ENCODE measurements at places on chromosomes 2 and 18. TPM values are rescaled to one million over a fixed set of nuclear protein-coding genes. Genes with fewer than 3 reads are reported as not detected.
A peak's percentile ranks its signal among the peaks of the same experiment; 100 is the strongest.

DNA sequence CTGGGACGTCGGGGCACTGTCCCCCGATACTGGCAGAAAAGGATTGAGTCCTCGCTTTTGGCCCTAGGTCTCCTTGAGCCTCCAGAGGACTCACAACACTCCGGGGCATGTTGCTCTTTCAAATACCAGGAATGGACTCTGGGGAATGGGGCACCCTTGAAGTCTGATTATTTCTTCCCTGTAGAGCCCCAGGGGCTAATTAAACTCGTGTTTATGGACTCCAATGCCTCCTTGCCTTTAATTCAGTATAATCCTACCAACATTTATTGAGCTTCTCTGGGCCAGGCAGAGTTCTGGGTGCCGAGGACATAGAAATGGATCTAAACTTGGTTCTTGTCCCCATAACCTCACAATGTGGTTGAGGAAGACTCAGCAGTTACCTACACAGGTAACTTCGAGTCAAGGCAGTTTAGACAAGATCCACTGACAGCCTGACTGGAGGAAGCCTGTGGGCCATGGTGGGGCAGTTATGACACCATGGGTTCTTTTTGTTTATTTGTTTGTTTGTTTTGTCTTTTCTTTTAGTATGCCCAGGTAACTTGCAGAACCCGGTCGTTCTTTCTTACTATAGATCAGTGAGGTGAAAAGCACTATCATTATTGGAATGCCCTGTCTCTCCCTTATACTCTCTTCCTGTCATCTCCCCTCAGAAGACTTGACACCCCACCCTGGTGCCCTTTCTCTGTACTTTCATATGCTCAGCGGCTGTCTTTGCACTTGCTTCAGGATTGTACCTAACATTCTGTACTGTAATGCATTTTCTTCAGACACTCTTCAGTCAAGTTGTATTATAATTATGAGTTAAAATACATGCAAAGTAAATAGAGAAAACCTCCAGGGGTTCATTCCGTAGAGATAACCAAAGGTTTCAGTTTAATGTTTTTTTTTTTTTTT, 3.2 kb downstream of the CFLAR start:
- DNase-seq = peak; percentile 46
- no peaks in the 10 kb centered on the region for H3K36me3 ChIP-seq
- peak overlapping the region; percentile 51 for H3K4me3 ChIP-seq
- H3K27ac ChIP-seq = peak overlapping the region; percentile 99

Gene SDC1
- 53.2 TPM for total RNA-seq

Gene SLC40A1
- 61.2 TPM for total RNA-seq

DNA sequence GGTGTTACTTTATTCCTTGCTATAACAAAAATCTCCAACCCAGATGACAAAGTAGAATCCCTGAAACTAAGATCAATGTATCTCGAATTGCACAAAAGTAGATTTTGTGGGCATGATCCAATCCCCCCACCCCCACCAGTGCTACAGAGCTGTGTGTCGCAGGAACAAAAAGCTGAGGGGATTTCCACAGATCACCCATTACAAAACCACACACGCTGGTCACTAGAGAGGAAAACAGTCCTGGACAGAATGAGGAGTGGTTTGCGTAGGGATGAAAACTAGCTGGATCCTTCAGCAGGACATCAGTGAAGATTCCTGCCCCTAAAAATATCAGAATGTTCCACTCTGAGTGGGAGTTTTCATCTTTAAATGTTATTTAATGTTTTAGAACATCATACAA, 165.3 kb upstream of the STK17B start:
- H3K27me3 ChIP-seq = no peaks in the 10 kb centered on the region
- no peak for DNase-seq
- H3K36me3 ChIP-seq = no peaks in the 10 kb centered on the region
- H3K4me3 ChIP-seq = no peak overlapping the region
- no peak overlapping the region for H3K27ac ChIP-seq

Gene TSPYL6
- not detected for total RNA-seq

Gene PLA2R1
- total RNA-seq = 1.3 TPM

- no peak for DNase-seq
- H3K4me1 ChIP-seq = no peaks in the 10 kb centered on the region
- no peaks in the 10 kb centered on the region for H3K27me3 ChIP-seq
- H3K4me3 ChIP-seq = no peak overlapping the region
These were observed 43.9 kb upstream of the B3GNT2 start for GRCh38 chr2:62152000-62152399.

GRCh38 chr2:30613001-30613400, 166.0 kb downstream of the LCLAT1 start:
- H3K4me1 ChIP-seq = no peaks in the 10 kb centered on the region
- no peak overlapping the region for H3K27ac ChIP-seq
- H3K27me3 ChIP-seq = no peaks in the 10 kb centered on the region
- no peaks in the 10 kb centered on the region for H3K36me3 ChIP-seq
- DNase-seq = no peak
- no peak overlapping the region for H3K4me3 ChIP-seq

GRCh38 chr2:31226266-31226665, 7.7 kb upstream of the EHD3 start:
- DNase-seq = no peak
- H3K36me3 ChIP-seq = no peaks in the 10 kb centered on the region
- H3K4me1 ChIP-seq = no peaks in the 10 kb centered on the region
- no peaks in the 10 kb centered on the region for H3K27me3 ChIP-seq
- H3K27ac ChIP-seq = no peak overlapping the region

Gene SIGLEC15
- total RNA-seq = 2.0 TPM

Gene NFATC1
- total RNA-seq = 5.2 TPM

DNA sequence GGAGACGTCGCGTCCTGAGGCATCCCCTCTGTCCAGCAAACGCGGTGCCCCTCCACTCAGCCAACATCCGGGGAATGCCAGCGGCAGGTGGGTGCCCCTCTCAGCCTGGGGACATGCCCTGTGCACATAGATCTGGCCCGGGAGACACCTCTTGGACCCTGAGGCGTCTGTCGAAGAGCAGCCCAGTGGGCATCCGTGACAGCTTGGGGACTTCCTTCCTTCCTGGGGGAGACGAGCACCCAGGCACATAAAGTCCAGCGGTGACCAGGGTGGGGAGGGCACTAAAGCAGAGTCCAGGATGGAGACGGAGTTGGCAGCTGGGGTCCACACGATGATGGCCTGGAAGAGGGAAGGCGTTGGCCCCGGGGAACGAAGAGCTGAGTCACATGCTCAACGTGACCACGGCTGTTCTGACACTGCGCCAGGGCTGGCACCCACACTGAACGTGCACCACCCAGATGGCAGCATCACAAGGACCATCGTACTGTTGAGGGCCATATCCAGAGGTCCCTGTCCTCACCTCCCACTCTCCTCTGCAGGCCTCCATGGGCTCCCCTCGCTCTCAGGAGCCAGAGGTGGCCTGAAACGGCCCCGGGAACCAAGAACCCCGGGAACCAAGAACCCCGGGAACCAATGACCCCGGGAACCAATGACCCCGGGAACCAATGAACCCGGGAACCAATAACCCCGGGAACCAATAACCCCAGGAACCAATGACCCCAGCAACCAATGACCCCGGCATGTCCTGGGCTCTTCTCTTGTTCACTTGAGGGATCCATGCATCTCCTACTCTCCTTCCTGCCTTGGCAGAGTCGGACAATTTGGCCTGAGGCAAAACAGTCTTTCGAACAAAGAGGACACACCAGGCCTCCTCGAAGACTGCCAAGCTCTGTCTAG, 22.6 kb downstream of the HDAC4 start:
- H3K36me3 ChIP-seq = no peaks in the 10 kb centered on the region
- DNase-seq = no peak
- H3K4me3 ChIP-seq = no peak overlapping the region
- H3K27ac ChIP-seq = no peak overlapping the region

GRCh38 chr2:229909090-229909489, 12.7 kb downstream of the TRIP12 start:
- H3K27me3 ChIP-seq = no peaks in the 10 kb centered on the region
- H3K27ac ChIP-seq = no peak overlapping the region
- no peak for DNase-seq
- H3K4me1 ChIP-seq = peaks cover 18% of the 10 kb centered on the region
- H3K36me3 ChIP-seq = no peaks in the 10 kb centered on the region
- no peak overlapping the region for H3K4me3 ChIP-seq

GRCh38 chr2:173395567-173396351, 41.1 kb downstream of the CDCA7 start:
- H3K4me1 ChIP-seq = no peaks in the 10 kb centered on the region
- H3K27me3 ChIP-seq = no peaks in the 10 kb centered on the region
- H3K4me3 ChIP-seq = no peak overlapping the region
- no peak for DNase-seq
- H3K27ac ChIP-seq = no peak overlapping the region

Gene DNMT3A
- 27.4 TPM for total RNA-seq

DNA sequence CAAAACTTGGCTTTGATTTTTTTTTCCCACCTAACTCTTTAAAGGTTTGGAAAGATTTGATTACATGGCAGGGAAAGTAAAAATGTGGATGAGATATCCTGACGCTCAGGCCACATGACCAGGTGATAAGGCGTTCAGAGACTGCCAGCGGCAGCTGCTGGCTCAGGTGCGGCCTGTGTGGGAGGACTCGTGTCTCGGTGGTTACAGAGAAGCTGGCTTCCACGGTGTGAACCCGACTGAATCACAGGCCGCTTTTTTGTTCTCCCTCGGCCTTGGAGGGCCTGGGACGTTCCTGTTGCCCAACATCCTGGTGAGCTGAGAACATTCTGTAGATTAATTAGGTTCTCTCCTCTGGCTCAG, 124.2 kb upstream of the ZNF516 start:
- H3K4me3 ChIP-seq = no peak overlapping the region
- H3K27ac ChIP-seq = peak overlapping the region; percentile 67
- no peaks in the 10 kb centered on the region for H3K36me3 ChIP-seq
- peaks cover 33% of the 10 kb centered on the region for H3K4me1 ChIP-seq
- DNase-seq = peak; percentile 75
- no peaks in the 10 kb centered on the region for H3K27me3 ChIP-seq

- no peaks in the 10 kb centered on the region for H3K36me3 ChIP-seq
- H3K4me1 ChIP-seq = peaks cover 14% of the 10 kb centered on the region
- peak overlapping the region; percentile 58 for H3K4me3 ChIP-seq
- H3K27ac ChIP-seq = peak overlapping the region; percentile 98
- no peak for DNase-seq
These were observed 113.3 kb upstream of the SERTAD2 start for GRCh38 chr2:64766841-64767669.

Gene GKN2
- not detected for total RNA-seq

Gene GPR45
- not detected for total RNA-seq

Gene MAT2A
- total RNA-seq = 576 TPM

DNA sequence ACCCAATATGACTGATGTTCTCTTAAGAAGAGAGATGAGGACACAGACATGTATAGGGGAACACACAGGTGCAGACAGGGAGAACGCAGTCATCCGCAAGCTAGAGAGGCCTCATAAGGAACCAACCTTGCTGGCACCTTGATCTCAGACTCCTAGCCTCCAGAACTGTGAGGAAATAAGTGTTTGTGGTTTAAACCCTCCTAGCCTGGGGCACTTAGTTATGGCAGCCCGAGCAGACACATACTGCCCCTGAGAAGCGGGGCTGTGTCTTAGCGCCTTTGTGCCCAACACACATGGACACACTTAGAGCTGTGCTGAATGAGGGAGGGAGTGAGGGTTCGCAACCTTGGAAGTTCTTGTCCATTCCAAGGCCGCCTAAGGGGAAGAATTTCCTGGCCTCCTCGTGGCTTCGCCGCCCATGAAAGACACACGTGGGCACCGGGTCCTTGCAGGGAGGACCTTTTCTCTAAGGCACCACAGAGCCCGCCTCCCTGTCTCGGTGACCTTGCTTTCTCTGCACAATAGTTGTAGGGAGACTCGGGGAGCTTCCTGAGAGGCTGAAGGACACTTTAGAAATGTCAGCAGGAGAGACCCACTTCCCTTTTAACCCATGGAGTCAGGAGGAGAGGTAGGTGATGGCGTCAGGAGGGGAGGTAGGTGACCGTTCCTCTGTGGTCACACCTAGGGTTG, 224.5 kb upstream of the HDAC4 start:
- no peak for DNase-seq
- H3K4me1 ChIP-seq = no peaks in the 10 kb centered on the region

- H3K27ac ChIP-seq = no peak overlapping the region
- H3K4me3 ChIP-seq = no peak overlapping the region
- no peak for DNase-seq
- H3K4me1 ChIP-seq = peaks cover 62% of the 10 kb centered on the region
These were observed 6.8 kb downstream of the TFPI start for GRCh38 chr2:187547353-187547979.

Gene IL36A
- total RNA-seq = not detected

- H3K27me3 ChIP-seq = no peaks in the 10 kb centered on the region
- peak overlapping the region; percentile 50 for H3K4me3 ChIP-seq
- H3K36me3 ChIP-seq = no peaks in the 10 kb centered on the region
- H3K27ac ChIP-seq = peak overlapping the region; percentile 79
These were observed 530 bp downstream of the GALNT1 start for GRCh38 chr18:35581898-35582641.

Gene FLACC1
- total RNA-seq = 0.78 TPM

Gene GDF7
- 2.0 TPM for total RNA-seq

Gene RIT2
- total RNA-seq = not detected

Gene GALNT13
- total RNA-seq = 5.7 TPM

DNA sequence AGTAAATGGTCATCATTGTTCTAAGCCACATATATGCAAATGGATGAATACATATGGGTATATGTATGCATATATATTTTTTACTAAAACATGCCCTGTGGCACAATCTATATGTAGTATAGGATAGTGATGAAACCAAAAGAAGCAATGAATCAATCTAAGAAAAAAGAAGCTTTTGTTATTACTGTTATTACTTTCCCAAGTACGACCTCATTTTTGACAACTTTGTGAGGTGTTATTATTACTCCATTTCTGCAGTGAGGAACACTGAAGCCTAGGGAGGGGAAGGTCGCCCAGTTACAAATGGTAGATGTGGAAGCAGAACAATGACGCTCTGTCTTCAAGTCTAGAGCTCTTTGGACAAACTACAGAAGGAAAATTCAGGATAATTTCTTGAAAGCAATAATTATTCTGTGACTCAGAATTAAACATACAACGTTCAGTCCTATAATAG, 38.3 kb downstream of the STAT4 start:
- no peak for DNase-seq
- no peak overlapping the region for H3K27ac ChIP-seq
- no peak overlapping the region for H3K4me3 ChIP-seq
- H3K36me3 ChIP-seq = no peaks in the 10 kb centered on the region

- H3K27ac ChIP-seq = no peak overlapping the region
- H3K4me1 ChIP-seq = no peaks in the 10 kb centered on the region
- H3K4me3 ChIP-seq = no peak overlapping the region
- no peak for DNase-seq
These were observed 232.9 kb upstream of the ID2 start for GRCh38 chr2:8448824-8449556.
